Activated T-cell treated with anti-CD3 and anti-CD28 coated beads for 4 hours (primary cell): ENCODE measurements at places on chromosomes 7 and 10.

DNA sequence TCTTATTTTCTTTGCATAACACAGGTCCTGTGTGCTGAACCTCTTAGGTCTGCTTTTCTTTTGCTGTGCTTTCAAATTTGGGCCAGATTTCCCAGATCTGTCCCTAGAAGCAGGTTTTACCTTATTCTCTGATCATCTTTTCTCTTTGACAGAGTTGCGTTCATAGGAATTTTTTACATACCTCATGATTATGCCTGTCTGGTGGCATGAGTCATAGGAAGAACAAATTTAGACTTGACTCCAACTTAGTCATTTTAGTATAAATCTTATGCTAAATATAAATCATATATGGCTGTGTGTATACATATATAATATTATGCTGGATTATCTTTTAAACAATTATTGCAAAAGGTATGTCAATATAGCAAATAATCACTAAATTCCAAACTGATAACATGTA, 1038.9 kb downstream of the GRM8 start:
- no peak for DNase-seq

GRCh38 chr10:6558272-6558671, 21.8 kb downstream of the PRKCQ start:
- no peak for DNase-seq

DNA sequence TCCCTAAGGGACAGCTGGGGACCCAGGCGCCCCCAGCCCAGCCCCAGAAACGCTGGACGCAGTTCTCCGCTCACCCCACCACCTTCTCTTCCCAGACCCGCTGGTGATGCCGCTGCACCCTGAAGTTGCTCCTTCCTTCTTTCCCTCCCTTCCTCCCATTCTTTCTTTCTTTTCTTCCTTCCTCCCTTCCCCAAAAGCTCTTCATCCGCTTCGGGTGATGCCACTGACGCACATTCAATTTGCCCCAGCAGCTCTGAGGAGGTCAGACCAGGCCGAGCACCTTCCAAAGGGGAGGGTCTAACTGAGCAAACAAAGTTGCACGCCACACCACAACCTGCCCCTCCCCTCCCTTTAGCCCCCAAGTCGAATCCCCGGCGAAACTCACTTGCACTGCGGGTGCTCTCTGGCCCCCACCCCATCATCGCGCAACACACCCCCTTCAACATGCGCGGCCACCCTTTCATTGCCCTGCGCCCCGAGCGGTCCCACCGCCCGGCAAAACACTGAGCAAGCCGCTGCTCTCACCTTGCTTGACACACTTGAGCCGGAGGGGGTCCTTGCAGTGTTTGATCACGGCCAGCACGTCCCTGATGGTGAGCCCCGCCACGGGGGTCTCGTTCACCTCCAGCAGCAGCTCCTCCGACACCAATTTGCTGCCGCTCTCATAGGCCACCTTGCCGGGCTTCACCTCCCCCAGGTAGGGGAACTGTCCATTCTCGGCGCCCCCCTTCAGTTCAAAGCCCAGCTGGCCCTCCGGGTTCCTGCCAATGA, 787 bp downstream of the MAGI2 start:
- no peak for DNase-seq

DNA sequence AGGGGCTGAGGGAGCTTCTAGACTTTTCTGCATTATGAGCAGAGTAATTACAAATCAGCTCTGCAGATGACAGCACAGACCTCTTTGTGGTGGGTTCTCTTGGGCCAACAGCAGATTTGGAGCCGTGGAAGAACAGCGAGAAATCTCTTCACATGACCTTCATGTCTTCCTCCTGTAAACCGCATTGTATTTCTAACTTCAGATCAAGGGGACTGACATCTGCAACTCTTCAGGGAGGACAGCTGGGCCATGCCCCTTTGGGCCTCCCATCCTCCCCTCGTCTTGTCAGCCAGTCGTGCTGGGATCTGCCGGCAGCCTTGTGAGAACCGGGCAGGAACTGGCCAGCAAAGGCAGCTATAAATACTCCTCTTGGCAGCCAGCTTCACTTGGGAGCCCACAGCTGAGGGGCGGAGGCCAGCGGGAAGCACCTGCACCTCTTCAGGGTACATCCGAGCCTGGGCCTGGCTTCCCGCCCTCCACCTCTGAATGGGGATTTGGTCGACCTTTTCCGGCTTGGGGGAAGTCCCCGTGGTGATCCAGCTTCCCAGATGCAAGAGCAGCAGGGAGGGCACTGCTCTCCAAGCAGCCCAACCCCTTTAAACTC, 54.7 kb downstream of the STEAP1B start:
- no peak for DNase-seq

- no peak for DNase-seq
Observed at GRCh38 chr10:7202793-7203355, 208.0 kb downstream of the SFMBT2 start.

GRCh38 chr10:5575144-5575481, 50.4 kb downstream of the CALML3 start:
- DNase-seq = no peak

GRCh38 chr7:67512481-67512880, 515.8 kb downstream of the TYW1 start:
- no peak for DNase-seq

DNA sequence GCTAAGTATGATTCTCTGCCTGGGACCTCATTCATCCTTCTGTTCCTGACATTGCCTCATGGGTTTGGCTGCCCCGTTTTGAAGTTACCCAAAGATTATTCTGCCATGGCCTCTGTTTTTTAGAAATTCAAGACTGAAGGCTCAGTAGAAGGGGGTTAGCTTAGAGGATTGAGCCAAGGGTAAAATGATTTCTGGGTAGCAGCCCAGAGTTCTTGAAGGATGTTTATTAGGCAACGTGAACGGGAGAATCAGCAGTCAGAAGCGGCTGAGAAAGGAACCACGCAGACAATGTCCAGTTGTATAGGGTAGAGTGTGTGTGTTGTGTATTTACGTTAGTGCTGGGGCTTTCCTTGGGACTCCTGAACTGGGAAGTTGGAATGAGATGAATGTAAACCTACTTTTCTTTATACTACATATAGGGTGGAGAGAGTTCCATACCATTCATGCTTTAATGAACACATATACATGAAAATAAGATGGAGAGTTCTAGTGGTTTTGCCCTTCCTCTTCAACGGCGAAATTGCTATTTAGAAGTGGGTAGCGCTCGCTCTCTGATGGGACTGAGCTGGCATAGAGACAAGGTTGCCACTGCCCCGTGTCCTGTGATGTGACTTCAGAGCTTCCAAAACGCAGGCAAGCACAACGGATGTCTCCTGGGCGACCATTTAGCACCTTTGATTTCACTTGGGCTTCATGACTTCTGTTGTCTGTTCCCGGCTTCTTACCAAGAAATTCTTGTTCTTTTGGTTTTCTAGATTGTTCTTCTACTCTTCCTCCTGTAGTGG, 35.0 kb upstream of the IL15RA start:
- DNase-seq = no peak

DNA sequence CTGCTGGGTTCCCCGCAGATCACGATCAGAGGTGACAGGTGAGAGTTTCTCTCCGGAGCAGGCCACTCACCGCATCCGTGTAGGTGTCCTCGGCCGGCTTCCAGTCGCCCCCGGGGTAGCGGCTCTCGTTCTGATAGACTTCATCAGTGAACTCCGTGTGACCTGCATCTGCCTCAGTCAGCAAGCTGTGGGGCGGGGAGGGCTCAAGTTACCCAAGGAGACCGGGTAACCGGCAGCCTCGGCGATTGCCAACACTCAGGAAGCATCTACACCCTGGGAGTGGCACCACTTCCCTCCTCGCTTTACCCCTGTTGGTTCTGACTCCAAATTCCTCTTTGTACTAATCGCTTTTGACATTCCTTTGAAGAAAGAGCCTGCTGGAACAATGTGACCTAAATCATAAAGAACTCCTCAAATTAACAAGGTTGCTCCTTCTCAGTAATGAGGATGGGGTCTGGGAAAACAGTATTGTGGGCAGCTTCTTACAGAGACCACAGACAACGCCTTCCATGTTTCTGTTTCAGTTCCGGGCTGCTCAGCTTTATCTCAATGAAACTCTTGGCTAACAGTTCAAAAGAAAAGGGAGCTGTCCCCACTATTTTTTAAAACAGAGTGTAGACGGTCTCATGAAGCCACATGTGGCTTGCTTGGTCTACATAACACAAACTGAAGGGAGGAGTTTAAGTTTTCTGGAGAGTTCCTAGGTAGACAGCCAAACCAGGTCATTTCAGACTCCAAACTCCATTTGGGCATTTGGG, 118.1 kb downstream of the MYOF start:
- DNase-seq = no peak

- DNase-seq = no peak
Observed at GRCh38 chr7:20199015-20199737, 18.0 kb downstream of the MACC1 start.

DNA sequence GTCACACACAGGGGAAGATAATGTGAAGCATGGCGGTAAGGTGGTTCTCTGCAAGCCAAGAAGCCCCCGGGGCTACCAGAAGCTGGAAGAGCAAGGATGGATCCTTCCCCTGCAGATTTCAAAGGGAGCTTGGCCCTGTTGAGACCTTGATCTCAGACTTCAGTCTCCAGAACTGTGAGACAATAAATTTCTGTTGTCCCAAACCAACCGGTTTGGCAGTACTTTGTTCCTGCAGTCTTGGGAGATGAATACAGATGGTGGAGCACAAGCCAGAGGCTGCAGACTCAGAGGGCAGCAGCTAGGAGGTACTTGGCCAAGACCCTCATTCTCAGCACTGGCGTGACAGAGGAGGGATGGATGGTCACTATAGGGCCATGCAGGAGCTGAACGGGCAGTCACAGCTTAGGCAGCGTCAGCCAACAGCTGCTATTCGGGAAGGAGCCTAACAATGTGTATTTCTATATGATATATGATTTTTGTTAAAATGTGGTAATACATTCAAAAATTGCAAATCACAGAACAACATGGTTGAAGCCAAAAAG, 387.3 kb downstream of the TNS3 start:
- DNase-seq = no peak

DNA sequence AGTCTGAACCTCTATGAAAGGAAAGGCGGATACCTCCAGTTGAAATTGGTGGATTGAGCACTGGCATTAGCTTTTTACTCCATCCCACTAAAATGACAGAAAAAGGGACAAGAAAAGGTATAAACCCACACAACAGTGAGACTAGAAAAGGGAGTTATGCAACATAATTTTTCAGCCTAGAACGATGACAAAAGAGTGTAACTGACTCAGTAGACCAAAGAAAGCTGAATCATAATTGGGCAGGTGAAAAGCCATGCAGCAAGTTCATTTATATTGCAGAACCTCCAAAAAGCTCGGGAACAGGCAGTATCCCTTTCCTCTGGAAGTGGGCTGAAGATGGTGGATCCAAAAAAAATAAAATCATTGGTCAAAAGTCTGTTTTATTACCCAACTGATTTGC, 30.5 kb upstream of the ZCCHC24 start:
- no peak for DNase-seq

DNA sequence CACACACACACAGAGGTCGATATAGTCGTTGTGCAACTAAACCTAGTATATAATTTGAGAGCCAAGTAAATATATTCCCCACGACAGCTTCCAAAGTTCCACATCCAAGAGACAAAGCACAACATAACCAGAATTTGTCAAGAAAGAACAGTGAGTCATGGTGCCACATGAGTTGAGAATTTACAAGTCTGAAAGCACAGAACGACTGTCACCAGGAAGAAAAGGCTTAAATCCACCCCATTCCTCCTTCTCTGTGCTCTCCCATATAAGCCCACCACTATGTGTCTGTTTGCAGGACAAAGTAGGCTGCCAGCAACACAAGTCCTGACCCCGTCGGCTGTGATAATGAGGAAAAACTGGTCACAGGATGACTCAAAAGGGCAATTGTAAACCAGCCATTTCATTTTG, 32.8 kb downstream of the GSAP start:
- no peak for DNase-seq

DNA sequence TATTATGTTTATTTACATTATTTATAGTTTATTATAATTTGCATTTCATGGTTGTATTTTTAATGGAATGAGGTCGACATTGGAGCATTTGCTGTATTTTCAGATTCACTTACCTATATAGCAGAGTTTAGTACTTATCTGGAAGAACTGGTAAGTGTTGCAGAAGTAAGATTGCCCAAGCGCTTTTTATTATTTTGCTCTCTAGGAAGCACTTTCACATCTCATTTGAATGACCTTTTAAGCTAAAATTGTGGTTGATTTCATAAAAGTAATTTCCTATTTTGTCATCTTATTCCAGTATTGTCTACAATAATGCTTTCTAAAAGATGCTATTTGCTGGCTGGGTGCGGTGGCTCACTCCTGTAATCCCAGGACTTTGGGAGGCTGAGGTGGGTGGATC, 28.6 kb downstream of the SEC61A2 start:
- no peak for DNase-seq

DNA sequence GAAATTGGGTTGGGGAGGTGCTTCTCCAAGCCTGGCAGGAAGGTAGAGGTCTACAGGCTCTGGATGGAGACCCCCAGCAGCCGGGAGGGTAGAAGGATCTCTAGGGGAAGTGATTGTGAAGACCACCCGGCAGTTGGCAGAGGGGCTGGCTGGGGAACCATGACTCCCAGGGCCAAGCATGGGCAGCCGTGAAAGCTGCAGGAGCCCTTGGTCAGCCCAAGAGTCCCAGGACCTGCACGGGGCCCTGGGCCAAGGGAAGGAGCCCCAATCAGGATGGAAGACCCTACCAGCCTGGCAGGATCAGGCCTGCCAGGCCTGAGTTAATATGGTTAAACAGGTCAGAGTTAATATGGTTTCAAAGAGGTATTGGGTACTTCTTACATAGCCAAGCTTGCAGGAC, 126.3 kb upstream of the NANOS1 start:
- no peak for DNase-seq

DNA sequence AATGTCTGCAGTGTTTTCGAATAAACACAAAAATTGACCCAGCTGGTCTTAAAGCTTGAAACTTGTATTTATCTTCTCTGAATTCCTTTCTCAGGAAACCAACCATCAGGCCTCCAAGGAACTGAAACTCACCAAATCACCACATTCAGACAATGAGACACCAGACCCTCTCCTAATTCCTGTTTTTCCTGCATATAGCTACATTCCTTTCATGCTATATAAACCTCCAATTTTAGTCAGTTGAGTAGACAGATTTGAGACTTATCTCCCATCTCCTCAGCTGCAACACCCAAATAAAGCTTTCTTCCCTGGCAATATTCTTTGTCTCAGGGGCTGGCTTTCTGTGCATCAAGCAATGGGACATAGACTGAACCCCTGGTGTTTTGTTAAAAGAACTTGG, 317.0 kb downstream of the CACNA2D1 start:
- no peak for DNase-seq

- no peak for DNase-seq
Observed at GRCh38 chr7:142120524-142120923, 9.0 kb downstream of the MGAM2 start.

GRCh38 chr10:13404305-13404759, 56.2 kb upstream of the SEPHS1 start:
- no peak for DNase-seq

GRCh38 chr7:27647046-27647445, 15.6 kb downstream of the HIBADH start:
- no peak for DNase-seq

GRCh38 chr7:13524076-13524475, 465.4 kb downstream of the ETV1 start:
- no peak for DNase-seq

GRCh38 chr10:74164716-74165529, 13.9 kb downstream of the ADK start:
- no peak for DNase-seq
